ENCODE measurements at places on chromosomes 5 and 9. TPM values are rescaled to one million over a fixed set of nuclear protein-coding genes. Genes with fewer than 3 reads are reported as not detected.

DNA sequence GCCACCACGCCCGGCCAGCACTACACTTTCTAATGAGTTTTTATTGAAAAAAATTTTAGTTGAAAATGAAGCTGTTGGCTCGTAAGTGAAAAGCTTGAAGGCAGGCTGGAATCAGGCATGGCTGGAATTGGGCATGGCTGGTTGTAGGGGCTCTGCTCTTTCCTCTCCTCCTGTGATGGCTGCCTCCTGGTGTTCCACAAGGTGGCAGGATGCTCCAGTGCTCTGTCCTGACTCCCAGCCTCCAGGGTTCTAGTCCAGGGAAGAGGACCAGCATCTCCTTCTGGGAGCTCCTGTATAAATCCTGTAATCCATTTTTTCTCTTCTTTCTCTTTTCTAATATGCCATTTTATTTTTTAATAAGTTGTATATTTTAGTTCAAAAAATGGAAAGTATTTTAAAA, 57.2 kb upstream of the DHFR start:
- ATAC-seq: no peak

DNA sequence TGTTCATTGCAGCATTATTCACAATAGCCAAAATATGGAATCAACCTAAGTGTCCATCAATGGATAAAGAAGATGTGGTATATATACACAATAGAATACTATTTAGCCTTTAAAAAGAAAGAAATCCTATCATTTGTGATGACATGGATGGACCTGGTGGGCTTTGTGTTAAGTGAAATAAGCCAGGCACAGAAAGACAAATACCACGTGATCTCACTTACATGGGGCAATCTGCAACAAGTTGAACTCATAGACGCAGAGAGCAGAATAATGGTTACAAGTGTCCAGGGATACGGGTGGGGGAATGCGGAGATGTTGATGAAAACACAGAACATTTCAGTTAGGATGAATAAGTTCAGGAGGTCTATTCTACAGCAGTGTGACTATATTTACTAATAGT, 66.4 kb upstream of the ALDH1B1 start:
- ATAC-seq: no peak

The BNC2 gene
- not detected for total RNA-seq

DNA sequence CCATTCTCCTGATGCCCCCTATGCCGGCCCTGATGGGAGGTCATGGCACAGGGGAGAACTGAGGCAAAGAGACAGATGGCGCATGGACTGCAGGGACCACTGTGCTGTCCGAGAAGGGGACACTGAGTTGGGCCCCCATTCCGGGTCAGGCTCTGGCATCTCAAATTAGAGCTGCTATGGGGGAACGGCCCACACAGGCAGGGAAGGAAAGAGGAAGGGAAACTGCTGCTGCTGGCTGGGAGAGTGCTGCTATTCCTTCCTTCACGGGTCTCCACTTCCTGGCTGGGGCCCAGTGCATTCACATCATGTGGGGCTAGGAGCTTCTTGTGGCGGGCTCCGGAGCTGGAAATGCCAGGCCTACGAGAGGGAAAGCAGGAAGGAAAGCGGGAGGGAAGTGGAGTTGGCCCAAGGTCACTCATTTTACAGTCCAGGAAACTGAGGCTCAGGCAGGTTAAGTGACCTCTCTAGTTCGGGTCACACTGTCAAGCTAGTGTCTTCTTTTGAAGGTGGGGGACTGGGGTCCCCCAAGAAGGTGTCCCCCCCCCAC, 1.3 kb upstream of the CARD19 start:
- no peak for ATAC-seq

The ARHGEF37 gene
- 0.64 TPM for total RNA-seq

GRCh38 chr5:16253856-16254255, 74.3 kb upstream of the MARCHF11 start:
- no peak for ATAC-seq

The PRRX2 gene
- not detected for total RNA-seq
